ENCODE measurements at places on chromosomes 12 and 14.
A peak's percentile ranks its signal among the peaks of the same experiment; 100 is the strongest.

- DNase-seq = peak; percentile 8
Observed at GRCh38 chr14:78978896-78979295, 808.7 kb downstream of the NRXN3 start.

DNA sequence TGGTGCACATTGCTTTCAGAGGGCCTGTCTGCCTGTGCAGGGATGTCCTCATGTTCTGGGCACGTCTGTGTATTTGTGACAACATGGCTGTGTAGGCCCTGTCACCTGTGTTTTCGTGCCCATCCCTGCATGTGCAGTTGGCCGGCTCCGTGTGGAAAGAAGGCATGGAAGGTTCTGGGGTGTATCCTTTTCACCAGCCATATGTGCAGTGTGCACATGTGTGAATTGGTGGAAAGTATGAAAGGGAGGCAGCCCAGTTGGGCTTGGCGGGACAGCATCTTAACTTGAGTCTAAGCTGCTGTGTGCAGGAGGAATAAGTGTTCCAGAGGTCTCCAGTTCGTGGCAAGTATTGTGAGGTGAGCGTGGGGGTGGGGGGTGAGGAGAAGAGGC lies 669 bp downstream of the TSPAN11 start:
- DNase-seq = no peak

DNA sequence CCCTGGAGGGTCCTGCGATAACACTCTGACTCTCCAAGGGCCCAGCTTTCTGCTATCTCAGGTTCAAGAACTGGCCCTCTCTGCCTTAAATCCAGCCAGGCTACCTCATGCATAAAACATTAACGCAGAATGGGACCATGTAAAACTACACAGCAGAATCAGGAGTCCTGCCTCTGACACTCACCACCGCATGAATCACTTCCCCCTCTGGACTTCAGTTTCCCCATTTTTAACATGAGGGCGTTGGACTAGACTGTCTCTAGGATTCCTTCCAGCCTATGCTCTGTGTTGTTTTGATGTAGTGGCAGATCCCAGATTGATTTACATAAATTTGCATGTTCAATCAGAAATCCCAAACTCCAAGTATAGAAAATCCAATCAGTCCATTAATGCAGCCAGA lies 3.3 kb downstream of the NCKAP5L start:
- DNase-seq = peak; percentile 60

GRCh38 chr14:101833045-101833444 lies 71.5 kb downstream of the PPP2R5C start:
- no peak for DNase-seq

DNA sequence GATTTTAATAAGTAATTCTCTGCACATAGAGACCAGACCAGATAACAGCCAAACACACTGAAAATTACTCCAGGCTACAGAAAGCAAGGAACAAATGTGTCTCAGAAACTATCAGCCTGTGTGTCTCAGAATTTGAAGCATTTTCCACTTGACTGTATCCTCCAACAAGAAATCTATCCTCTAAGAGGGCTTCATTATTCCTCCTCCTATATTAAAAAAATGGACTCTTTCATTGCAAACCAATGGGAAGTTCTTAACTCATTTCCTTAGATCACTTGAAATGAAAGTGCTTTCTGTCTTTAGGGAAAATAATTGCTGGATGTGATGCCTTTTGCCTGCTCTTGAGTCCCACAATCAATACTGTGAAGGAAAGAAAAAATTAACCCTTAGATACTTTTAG lies 2.3 kb downstream of the ST8SIA1 start:
- DNase-seq = no peak

Data from Ammon's horn (tissue), 1 donor.